ENCODE measurements at places on chromosomes 11 and 22. TPM values are rescaled to one million over a fixed set of nuclear protein-coding genes. Genes with fewer than 3 reads are reported as not detected.

PHETA2 gene
- 28.8 TPM for total RNA-seq

OR51I1 gene
- not detected for total RNA-seq

TRIM5 gene
- 116 TPM for total RNA-seq

CREB3L1 gene
- total RNA-seq, result 0.25 TPM

H19 gene
- 217 TPM for total RNA-seq

FADD gene
- 49.3 TPM for total RNA-seq

MMP12 gene
- total RNA-seq, result not detected

LTO1 gene
- total RNA-seq, result 25.4 TPM

GAL gene
- 0.19 TPM for total RNA-seq

LARGE2 gene
- total RNA-seq, result not detected

IGLL5 gene
- total RNA-seq, result not detected

MAJIN gene
- total RNA-seq, result not detected
